ENCODE measurements at places on chromosomes 1 and 21.

- no peak for DNase-seq
Observed at GRCh38 chr1:8863794-8864233, 14.7 kb downstream of the ENO1 start.

- DNase-seq = no peak
Observed at GRCh38 chr1:66351913-66352312, 182.0 kb upstream of the SGIP1 start.

- DNase-seq = no peak
Observed at GRCh38 chr1:10652626-10653025, 143.8 kb downstream of the CASZ1 start.

- DNase-seq = peak; percentile 78
Observed at GRCh38 chr1:40774266-40774998, 9.2 kb upstream of the KCNQ4 start.

DNA sequence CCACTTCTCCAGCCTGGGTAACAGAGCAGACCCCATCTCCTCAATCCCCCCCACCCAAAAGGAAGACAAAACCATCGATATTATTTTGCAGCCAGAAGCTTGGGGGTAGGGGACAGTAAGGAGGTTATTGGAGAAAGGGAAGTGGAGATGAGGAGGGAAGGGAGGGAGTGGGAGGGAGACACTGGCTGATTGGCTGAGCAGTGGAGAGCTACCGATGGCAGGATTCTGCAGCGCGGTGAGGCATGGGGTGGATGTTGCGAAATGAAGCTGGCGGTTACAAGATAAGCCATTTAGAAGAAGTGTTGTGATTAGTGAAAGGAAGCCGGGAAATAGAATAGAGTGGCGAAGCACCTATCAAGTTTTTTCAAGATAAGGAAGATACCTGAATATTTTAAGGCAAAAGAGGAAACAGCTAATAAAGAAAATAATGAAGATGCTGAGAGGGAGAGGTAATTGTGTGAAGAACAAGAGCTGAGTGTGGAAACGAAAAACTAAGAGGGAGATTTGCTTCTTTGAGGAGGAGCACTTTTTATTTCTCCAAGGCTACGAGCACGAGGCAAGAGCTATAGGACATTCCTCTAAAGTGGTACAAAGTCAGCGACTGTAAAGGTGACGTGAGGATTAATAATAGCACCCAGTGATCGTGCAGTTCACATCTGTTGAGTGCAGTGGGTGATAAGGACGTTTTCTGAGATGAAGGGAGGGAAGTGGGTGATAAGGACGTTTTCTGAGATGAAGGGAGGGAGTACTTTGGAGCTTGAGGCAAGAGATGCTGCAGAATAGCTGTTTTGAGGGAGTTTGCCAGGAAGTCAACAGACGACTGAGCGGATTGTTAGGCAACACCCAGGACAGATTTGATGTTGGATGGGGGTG is 103.2 kb upstream of the KIF26B start:
- DNase-seq = peak; percentile 10

GRCh38 chr1:29761159-29761928 is 525.0 kb downstream of the PTPRU start:
- DNase-seq = no peak

DNA sequence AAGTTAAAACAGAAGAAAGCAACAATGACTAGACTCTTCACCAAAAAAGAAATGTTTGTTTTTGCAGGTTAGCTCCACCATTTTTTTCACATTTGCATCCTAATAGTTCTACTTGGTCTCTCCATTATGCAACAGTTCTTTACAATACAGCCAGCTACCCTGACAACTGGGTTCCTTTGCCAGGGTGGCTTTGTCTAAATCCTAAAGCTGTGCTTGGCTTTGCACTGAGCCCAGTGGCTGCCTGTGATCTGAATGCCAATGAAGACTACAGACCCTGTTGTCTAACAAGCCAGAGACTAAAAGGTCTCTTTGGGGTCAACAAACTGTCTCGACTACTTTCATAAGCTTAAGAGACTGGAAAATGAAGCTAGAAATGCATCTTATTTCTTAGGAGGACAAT is 112.0 kb downstream of the AKT3 start:
- no peak for DNase-seq

GRCh38 chr1:14849038-14849437 is 250.6 kb downstream of the KAZN start:
- no peak for DNase-seq

GRCh38 chr1:226656601-226657277 is 82.3 kb downstream of the ITPKB start:
- no peak for DNase-seq

GRCh38 chr21:28253338-28253737 is 739.3 kb downstream of the LTN1 start:
- DNase-seq = no peak

GRCh38 chr21:36861595-36862323 is 104.7 kb downstream of the HLCS start:
- DNase-seq = no peak

GRCh38 chr1:87355894-87356293 is 27.2 kb downstream of the LMO4 start:
- DNase-seq = no peak

GRCh38 chr1:59278780-59279354 is 18.0 kb upstream of the FGGY start:
- DNase-seq = no peak

DNA sequence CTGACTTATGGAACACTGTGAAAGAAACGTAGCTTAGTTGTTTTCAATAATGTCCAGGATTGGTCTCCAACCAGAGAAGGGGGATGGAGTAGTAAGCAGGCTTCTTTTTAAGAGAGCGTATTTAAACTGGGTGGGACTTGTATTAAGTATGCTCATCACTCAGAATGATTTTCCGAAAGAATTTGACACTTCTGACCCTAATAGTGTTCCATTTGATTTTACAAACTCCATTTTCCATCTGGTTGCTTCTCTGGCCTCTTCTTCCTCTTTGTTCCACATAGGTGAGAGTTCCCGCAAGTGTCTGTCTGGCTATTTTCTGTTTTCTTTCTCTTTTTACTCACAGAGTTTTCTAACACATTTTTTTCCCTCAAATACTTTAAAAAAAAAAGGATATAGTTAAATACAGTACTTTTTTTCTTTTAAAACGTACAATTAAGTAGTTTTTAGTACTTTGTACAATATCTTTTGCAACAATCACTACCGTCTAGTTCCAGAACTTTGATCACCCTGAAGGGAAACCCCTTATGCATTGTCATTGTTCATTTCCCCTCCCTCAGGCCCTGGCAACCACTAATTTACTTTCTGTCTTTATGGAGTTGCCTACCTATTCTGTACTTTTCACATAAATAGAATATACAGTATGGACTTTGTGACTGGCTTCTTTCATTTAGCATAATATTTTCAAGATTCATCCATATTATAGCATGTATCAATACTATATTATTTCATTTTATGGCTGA is 67.0 kb downstream of the RASAL2 start:
- no peak for DNase-seq

GRCh38 chr1:31732751-31733289 is 29.0 kb upstream of the COL16A1 start:
- DNase-seq = no peak

DNA sequence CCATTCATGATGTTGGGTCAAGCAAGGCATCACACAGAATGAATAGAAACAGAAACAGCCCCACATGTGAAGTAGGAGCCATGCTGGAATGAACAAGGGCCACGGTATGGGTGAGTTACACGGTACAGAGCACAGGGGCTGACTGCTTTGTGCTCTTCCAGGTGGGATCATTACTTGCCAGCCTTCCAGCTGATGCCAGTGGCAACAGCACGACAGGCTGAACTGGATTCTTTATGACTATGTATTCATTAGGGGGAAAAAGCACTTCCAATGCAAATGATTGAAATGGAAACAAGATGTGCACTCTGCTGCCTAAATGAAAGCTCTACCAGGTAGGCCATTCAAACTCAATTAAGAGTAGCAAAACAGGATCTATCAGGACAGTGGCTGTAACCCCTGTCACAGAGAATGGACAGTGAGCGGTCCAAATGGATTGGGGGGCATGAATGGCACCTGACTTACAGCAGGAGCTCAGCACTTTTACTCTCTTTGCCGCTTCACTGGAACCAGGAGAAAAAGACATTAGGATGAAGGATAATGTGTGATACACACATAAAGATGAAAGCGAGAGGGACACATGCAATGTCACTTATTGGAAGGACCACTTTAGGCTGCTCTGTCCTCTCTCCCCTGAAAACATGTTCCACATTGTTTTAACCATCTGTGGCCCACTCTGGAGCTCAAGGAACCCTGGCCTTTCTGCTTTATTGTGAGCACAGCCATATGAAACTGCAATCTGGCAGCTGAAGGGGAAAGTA is 23.4 kb upstream of the IRF2BP2 start:
- DNase-seq = no peak

DNA sequence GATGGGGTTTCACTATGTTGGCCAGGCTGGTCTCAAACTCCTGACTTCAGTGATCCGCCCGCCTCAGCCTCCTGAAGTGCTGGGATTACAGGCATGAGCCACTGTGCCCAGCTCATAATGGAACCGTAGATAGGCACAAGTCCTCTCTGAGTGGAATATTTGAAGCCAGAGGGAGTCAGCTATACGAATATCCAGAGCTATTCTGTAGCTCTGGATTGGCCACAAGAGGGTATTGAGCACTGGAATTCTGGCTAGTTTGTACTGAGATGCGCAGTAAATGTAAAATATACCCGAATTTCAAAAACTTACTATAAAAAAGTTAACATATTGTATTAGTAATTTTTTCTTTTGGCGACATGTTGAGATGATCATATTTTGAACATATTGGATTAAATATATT is 851 bp upstream of the VPS13D start:
- DNase-seq = no peak

DNA sequence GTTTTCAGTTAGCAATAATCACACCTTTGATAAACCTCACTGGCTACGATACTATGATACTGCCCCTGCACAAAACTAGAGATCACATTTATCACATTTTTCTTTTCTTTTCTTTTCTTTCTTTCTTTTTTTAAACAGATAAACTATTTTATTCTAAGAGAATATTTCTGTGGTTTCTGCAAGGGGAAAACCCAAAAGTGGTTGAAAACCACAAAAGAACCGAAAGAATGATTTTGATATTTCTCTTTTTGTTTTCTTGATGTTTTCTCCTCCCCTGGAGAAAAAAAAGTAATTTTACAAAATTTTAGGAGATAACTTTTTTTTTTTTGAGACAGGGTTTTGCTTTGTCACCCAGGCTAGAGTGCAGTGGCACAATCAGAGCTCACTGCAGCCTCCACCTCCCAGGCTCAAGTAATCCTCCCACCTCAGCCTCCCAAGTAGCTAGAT is 18.4 kb upstream of the FRRS1 start:
- no peak for DNase-seq

GRCh38 chr1:2232255-2232915 is 4.3 kb downstream of the SKI start:
- no peak for DNase-seq

DNA sequence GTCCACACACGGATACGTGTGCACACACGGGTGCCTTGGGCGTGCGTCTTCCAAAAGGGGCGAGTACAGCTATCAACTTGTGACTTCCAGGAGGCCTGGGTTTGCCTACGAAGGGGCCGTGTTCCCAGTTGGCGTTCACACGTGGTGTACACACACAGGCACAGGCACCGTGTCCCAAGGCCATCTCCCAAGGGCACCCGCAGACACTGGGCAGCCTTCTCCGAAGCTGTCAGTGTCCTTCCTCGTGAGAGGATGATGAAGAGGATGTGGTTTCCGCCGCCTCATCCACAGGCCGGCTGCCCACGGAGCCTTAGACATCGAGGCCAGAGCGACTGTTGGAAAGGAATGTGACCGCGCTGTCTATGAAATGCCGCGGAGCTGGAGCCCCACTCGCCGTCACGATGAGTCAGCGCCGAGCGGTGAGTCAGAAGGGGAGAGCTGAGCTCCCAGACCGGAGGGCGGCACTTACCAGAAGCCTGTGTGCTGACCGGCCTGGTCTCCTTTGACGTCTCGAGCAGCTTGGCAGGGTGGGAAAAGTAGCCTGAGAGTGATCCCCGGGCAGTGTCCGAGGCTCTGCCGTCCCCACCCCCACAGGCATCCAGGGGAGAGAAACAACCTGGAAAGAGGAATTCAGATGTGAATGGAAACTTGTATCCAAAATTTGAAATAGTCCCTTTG is 141.4 kb upstream of the ARHGEF16 start:
- DNase-seq = no peak

GRCh38 chr1:206503591-206504362 is 3.6 kb upstream of the RASSF5 start:
- DNase-seq = no peak

Data from hematopoietic multipotent progenitor cell treated with erythropoietin and hydrocortisone succinate and interleukin-3 and kit ligand, for 17 days (in vitro differentiated cells).